ENCODE measurements at places on chromosomes 5 and 9.

GRCh38 chr5:6570530-6570929 lies 62.3 kb downstream of the NSUN2 start:
- H3K27ac ChIP-seq: no peak overlapping the region
- no peaks in the 10 kb centered on the region for H3K4me1 ChIP-seq
- no peak for DNase-seq
- H3K27me3 ChIP-seq: peaks cover 30% of the 10 kb centered on the region
- no peaks in the 10 kb centered on the region for H3K36me3 ChIP-seq
- no peak overlapping the region for H3K4me3 ChIP-seq

GRCh38 chr5:36523926-36524325 lies 82.5 kb upstream of the SLC1A3 start:
- DNase-seq: no peak
- H3K4me1 ChIP-seq: peaks cover 4% of the 10 kb centered on the region
- peaks cover 3% of the 10 kb centered on the region for H3K27me3 ChIP-seq
- no peaks in the 10 kb centered on the region for H3K36me3 ChIP-seq
- no peak overlapping the region for H3K4me3 ChIP-seq

DNA sequence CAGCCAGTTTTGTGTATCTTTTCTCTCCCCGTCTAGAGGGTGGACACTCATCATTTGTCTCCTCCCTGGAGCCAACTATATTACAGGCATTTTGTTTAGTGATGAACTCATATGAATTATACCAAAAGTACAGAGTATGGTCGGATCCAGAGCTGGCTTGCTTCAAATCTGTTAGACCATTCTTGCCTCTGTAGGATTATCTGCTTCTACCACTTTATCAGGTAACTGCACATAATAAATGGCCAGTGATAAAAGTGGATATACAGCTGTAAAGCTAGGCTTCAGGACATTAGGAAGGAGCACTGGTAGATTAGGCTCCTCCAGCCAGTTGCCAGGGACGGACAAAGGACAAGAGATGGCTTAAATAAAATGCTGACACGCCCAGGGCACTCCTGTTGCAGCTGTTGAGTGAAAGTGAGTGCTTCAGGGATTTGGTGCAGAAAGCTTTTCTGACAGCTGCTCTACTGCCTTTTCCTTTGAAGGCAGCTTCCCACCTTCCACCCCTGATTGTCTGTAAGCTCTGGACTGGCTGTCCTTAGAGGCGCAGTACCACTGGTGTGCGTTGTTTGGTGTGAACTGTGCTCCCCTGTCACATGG lies 259.2 kb downstream of the PDZD2 start:
- DNase-seq: no peak
- no peak overlapping the region for H3K4me3 ChIP-seq
- peaks cover 8% of the 10 kb centered on the region for H3K36me3 ChIP-seq
- H3K27me3 ChIP-seq: peaks cover 16% of the 10 kb centered on the region

DNA sequence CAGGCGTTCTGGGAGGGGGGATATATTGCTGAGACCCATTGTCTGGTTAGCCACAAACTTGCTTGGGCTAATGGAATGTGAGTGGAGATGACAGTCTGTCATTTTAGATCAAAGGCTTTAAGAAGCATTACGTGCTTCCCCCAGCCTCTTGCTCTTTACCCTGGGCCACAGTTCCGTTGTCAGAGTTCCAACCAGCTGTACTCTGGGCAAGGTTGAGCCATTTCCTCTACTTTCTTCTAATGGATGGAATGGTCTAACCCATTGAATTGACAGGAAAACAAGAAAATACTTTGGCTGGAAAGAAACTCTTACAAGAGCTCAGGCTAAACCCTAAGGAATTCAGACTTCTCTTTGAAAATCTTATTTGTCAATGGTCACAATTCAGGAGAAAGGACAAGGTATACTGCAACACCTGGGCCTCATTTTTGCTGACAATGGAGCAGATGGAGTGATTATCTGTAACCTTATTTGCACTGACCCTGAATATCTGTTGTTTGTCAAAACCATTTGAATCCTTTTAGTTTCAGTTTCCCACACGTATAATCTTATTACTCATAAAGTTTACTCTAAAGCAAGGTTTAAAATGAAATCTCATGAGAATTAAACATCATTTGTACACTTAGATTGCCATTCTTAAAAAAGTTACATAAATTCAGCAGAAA lies 231.4 kb downstream of the PDE4D start:
- H3K27ac ChIP-seq: no peak overlapping the region
- DNase-seq: no peak
- H3K27me3 ChIP-seq: no peaks in the 10 kb centered on the region
- H3K36me3 ChIP-seq: no peaks in the 10 kb centered on the region
- H3K4me3 ChIP-seq: no peak overlapping the region

- DNase-seq: no peak
- no peak overlapping the region for H3K27ac ChIP-seq
- no peak overlapping the region for H3K4me3 ChIP-seq
- H3K36me3 ChIP-seq: no peaks in the 10 kb centered on the region
- H3K27me3 ChIP-seq: no peaks in the 10 kb centered on the region
These were observed 246.2 kb downstream of the MAN2A1 start for GRCh38 chr5:109935833-109936490.

- H3K4me1 ChIP-seq: no peaks in the 10 kb centered on the region
- H3K27me3 ChIP-seq: no peaks in the 10 kb centered on the region
- no peaks in the 10 kb centered on the region for H3K36me3 ChIP-seq
- DNase-seq: no peak
These were observed 1079.9 kb upstream of the ACO1 start for GRCh38 chr9:31304576-31304975.

- H3K4me1 ChIP-seq: peaks cover 10% of the 10 kb centered on the region
- H3K27ac ChIP-seq: no peak overlapping the region
- no peaks in the 10 kb centered on the region for H3K36me3 ChIP-seq
- no peak for DNase-seq
These were observed 14.7 kb upstream of the TDRD7 start for GRCh38 chr9:97397220-97397619.

DNA sequence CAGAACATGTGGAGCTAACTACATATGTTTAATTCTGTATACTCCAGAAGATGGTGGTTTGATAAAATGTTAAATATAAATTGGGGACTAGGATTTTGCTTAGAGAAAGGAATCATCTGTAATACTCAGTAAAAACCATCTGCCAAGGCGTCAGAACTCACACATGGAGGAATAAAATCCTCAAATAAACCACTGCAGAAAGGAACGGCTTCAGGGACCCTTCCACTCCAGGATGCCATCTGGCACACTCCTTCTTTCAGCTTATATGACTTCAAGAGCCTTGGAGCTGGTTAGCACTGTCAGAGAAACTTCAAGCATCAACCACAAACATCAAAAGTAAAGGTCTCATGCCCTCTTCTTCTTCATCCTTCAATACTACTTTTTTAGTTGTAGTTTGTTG lies 360.6 kb downstream of the PLK2 start:
- H3K36me3 ChIP-seq: peaks cover 9% of the 10 kb centered on the region
- peaks cover 2% of the 10 kb centered on the region for H3K27me3 ChIP-seq
- H3K4me1 ChIP-seq: no peaks in the 10 kb centered on the region
- no peak overlapping the region for H3K4me3 ChIP-seq
- no peak overlapping the region for H3K27ac ChIP-seq
- DNase-seq: no peak

DNA sequence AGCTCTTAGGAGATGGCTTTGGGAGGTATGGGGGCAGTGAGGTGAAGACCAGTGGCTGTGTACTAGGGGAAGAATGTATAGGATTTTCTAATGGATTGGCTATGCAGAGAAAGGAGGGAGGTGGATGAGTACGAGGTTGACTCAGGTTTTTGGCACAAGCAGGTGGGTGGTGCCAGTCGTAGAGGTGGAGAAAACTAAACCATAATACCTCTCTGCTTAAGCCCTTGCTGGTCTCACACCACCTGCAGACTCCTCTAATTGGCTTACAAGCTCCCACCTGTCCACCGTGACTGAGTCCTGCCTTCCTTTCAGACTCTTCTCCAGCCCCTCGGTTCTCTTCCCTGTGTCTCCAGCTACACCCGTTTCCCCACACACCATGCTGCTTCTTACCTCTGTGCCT lies 521.7 kb upstream of the CLINT1 start:
- no peak overlapping the region for H3K27ac ChIP-seq
- no peak overlapping the region for H3K4me3 ChIP-seq
- no peaks in the 10 kb centered on the region for H3K27me3 ChIP-seq
- peaks cover 27% of the 10 kb centered on the region for H3K4me1 ChIP-seq
- no peak for DNase-seq

DNA sequence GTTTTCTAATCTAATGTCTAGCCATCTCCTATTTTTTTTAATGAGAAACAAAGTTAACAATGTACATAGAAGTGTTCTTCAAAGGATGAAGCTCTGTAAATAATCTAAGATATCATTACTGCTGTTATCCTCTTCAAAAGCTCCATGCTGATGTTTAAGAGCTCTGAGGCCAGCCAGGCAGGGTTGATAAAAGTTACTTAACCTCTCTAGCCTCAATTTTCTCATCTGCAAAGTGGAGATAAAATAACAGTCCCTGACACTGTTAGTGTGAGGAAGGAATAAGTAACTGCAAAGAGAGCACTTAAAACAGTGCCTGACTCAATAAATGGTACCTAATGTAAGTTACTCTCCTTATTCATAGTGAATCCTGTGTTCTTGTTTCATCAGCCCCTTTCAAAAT lies 60.1 kb downstream of the LHFPL2 start:
- H3K36me3 ChIP-seq: peaks cover 93% of the 10 kb centered on the region
- H3K4me1 ChIP-seq: peaks cover 28% of the 10 kb centered on the region
- no peak for DNase-seq
- H3K27me3 ChIP-seq: peaks cover 4% of the 10 kb centered on the region

GRCh38 chr5:122220511-122220910 lies 91.2 kb downstream of the ZNF474 start:
- peaks cover 8% of the 10 kb centered on the region for H3K27me3 ChIP-seq
- no peaks in the 10 kb centered on the region for H3K36me3 ChIP-seq
- no peak overlapping the region for H3K4me3 ChIP-seq
- H3K27ac ChIP-seq: no peak overlapping the region
- no peak for DNase-seq

DNA sequence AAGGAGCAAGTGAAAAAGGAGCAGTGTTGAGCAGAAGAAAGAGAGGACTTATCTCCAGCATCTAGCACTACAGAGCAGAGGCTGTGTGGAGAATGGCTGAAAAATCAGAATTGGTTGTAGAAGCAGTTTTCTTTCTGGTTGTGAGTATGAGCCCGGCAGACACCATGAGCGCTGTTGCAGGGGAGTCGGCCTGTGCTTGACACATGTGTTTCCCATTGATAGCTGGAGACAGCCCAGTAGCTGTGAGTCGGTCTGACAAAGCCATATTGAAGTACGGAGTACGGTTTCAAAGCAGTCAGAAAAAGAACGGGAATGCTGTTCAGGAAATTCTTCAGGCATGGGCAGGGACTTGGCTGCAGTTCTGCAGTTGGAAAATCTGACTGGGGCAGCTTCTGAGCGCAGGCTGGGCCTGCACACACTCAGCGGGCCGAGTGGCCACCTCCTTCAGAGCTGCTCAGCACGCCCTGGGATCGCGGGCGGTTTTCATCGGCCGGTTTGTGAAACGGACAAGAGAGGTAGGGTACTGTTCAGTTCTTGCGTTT lies at the start of gene SGCD:
Gene SGCD, plus strand, starts transcription at position 447 of the 542 bp plus-strand sequence.
- peak within 1 kb of the TSS; percentile 67 for H3K27ac ChIP-seq
- peaks cover 63% of the 10 kb centered on the region for H3K4me1 ChIP-seq
- DNase-seq: peak; percentile 4
- peak within 1 kb of the TSS; percentile 35 for H3K4me3 ChIP-seq

- peaks cover 8% of the 10 kb centered on the region for H3K4me1 ChIP-seq
- DNase-seq: no peak
- H3K36me3 ChIP-seq: peaks cover 87% of the 10 kb centered on the region
- no peak overlapping the region for H3K4me3 ChIP-seq
- peaks cover 6% of the 10 kb centered on the region for H3K27me3 ChIP-seq
These were observed 13.4 kb upstream of the LTC4S start for GRCh38 chr5:179780362-179780761.

DNA sequence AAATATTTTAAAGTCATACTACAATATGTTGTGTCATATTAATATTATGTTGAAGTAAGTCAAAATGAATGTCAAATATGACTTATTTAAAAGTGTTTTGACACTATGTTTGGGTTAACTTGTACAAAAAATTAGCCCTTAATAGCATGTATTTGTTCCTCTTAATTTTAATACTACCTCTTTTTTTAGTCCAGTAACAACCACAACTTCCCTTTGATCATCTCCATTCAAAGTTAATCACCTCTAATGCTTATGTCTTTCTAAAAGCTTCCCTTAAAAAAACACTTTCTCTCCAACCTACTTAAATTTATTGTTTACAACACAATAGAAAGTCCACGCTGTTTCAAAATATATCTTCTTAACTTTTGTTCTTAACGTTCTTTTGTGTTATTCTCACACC lies 9.6 kb downstream of the SLCO4C1 start:
- peaks cover 8% of the 10 kb centered on the region for H3K4me1 ChIP-seq
- no peaks in the 10 kb centered on the region for H3K27me3 ChIP-seq
- H3K36me3 ChIP-seq: no peaks in the 10 kb centered on the region
- DNase-seq: no peak
- H3K27ac ChIP-seq: peak overlapping the region; percentile 43
- no peak overlapping the region for H3K4me3 ChIP-seq

GRCh38 chr5:138068742-138069600 lies 14.9 kb upstream of the WNT8A start:
- peak; percentile 65 for DNase-seq
- H3K4me1 ChIP-seq: peaks cover 6% of the 10 kb centered on the region
- no peak overlapping the region for H3K27ac ChIP-seq
- H3K4me3 ChIP-seq: no peak overlapping the region
- peaks cover 4% of the 10 kb centered on the region for H3K36me3 ChIP-seq

- H3K27ac ChIP-seq: no peak overlapping the region
- peak; percentile 9 for DNase-seq
- H3K4me3 ChIP-seq: no peak overlapping the region
- peaks cover 4% of the 10 kb centered on the region for H3K27me3 ChIP-seq
- peaks cover 19% of the 10 kb centered on the region for H3K4me1 ChIP-seq
These were observed 1096.3 kb upstream of the DMAC1 start for GRCh38 chr9:8895861-8896224.

- no peak for DNase-seq
- peak overlapping the region; percentile 86 for H3K27ac ChIP-seq
- H3K36me3 ChIP-seq: peaks cover 94% of the 10 kb centered on the region
These were observed 101.0 kb downstream of the TLE1 start for GRCh38 chr9:81588148-81588871.

DNA sequence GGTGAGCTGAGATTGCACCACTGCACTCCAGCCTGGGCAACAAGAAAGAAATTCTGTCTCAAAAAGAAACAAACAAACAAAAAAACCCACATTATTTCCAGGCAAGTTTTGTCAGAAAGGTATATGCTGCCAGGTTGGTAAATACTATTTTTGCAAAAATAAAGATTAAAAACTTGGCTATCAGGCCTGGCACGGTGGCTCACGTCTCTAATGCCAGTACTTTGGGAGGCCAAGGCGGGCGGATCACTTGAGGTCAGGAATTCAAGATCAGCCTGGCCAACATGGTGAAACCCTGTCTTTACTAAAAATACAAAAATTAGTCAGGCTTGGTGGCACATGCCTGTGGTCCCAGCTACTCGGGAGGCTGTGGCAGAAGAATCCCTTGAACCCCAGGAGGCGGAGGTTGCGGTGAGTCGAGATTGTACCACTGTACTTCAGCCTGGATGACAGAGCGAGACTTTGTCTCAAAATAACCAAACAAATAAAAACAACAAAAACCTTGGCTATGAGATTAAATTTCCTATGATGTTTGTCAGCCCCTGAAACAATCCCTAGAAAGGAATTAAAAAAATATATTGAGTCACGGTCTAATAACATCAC lies 22.7 kb downstream of the AGXT2 start:
- H3K4me1 ChIP-seq: peaks cover 17% of the 10 kb centered on the region
- H3K4me3 ChIP-seq: no peak overlapping the region
- H3K27ac ChIP-seq: no peak overlapping the region

Measured in nephron progenitor cell (in vitro differentiated cells).